Kidney (tissue), 22 donors: ENCODE measurements at places on chromosomes 13 and 19. TPM values are rescaled to one million over a fixed set of nuclear protein-coding genes. Genes with fewer than 3 reads are reported as not detected.
A peak's percentile ranks its signal among the peaks of the same experiment; 100 is the strongest.

GRCh38 chr13:90956031-90956430, 391.5 kb upstream of the MIR17HG start:
- peak; percentile 4 for DNase-seq
- H3K36me3 ChIP-seq = no peaks in the 10 kb centered on the region
- H3K4me1 ChIP-seq = no peaks in the 10 kb centered on the region
- no peaks in the 10 kb centered on the region for H3K27me3 ChIP-seq
- no peak overlapping the region for H3K27ac ChIP-seq

DNA sequence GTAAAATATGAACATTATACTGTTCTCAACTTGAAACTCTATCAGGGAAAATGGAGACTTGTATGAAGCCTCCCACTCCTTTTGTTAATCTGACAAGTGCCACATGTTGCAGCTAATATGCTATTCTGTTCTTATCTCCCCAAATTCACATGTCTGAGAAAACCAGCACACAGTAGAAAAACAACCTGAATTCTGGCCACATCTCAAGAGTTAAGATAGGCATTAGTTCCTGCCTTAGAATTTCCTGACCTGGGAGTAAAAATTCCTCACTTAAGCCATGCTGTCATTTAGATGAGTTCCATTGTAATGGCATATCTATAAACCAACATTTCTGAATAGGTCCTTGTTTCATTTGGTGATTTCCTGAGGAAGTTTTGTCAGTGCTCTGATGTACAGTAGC, 1098.5 kb downstream of the EFNB2 start:
- H3K27me3 ChIP-seq = no peaks in the 10 kb centered on the region
- H3K36me3 ChIP-seq = no peaks in the 10 kb centered on the region
- no peak overlapping the region for H3K4me3 ChIP-seq
- DNase-seq = no peak
- no peaks in the 10 kb centered on the region for H3K4me1 ChIP-seq
- H3K27ac ChIP-seq = no peak overlapping the region

GRCh38 chr19:912181-913079, 589 bp downstream of the R3HDM4 start:
- no peak for DNase-seq
- peak overlapping the region; percentile 69 for H3K4me3 ChIP-seq
- H3K36me3 ChIP-seq = no peaks in the 10 kb centered on the region
- peaks cover 5% of the 10 kb centered on the region for H3K4me1 ChIP-seq

DNA sequence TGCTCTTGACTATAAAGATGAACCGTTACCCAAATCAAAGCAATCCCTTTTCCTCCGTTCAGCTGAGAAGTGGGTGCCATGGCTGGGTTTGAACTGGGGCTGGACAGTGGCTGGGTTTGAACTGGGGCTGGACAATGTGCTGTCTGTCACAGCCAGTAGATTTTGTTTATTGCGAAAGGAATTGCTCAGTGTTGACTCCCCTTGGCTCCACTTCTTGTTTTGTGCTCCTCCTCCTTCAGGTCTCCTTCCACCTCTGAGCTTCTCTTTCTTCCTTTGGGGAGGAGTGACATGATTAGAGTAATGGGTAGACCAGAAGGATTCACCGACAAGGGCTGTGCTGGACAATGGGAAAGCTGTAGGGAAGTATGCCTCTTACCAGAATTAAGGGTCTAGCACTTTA, 19.4 kb upstream of the MBNL2 start:
- no peaks in the 10 kb centered on the region for H3K36me3 ChIP-seq
- no peaks in the 10 kb centered on the region for H3K27me3 ChIP-seq
- DNase-seq = no peak
- H3K4me1 ChIP-seq = no peaks in the 10 kb centered on the region
- no peak overlapping the region for H3K4me3 ChIP-seq
- no peak overlapping the region for H3K27ac ChIP-seq

- no peak overlapping the region for H3K4me3 ChIP-seq
- no peak overlapping the region for H3K27ac ChIP-seq
- H3K36me3 ChIP-seq = no peaks in the 10 kb centered on the region
- peaks cover 8% of the 10 kb centered on the region for H3K4me1 ChIP-seq
- no peaks in the 10 kb centered on the region for H3K27me3 ChIP-seq
Observed at GRCh38 chr19:6062961-6063575, 47.2 kb downstream of the RFX2 start.

DNA sequence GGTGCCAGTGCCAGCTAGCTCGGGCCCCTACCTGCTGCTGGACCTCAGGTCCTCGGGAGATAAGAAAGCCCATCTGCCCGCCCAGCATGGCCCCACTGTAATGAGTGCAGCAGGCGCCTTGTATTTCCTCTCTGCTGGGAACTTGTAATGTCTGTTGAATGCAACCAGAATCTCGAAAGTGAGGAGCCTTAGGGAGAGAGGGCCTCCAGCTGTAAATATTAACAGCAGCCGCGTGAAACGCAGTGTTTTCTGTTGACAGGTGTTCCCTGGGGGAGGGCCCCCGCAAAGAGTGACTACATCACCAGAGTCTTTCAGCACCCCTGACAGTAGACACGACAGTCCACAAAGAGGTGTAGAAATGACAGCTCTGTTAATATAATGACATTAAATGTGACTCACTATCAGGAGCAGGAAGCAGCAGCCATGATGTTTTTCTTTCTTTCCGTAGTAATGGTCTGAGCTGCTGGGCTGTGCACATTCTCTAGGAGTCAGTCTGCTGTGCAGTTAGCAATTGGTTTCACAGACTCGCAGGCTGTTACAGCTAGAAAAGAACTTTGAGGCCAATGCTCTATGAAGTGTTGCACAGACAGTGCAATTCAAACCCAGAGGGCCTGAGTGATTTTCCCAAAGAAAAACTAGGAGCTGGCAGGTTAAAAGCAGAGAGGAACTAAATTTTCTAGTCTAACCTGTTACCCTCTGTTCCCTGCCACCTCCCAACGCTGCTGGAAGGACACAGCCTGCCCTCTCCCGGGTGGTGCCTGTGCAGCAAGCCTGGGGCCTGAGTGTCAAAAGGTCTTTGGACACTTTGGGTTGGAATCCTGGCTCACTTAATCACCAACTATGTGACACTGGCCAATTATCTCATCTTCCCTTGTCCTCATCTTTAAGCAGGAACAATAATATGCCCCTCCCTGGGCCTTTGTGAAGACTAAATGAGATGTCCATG, 58.6 kb upstream of the WASF3 start:
- no peak overlapping the region for H3K27ac ChIP-seq
- H3K4me3 ChIP-seq = no peak overlapping the region
- H3K27me3 ChIP-seq = no peaks in the 10 kb centered on the region
- DNase-seq = peak; percentile 38
- H3K36me3 ChIP-seq = no peaks in the 10 kb centered on the region

DNA sequence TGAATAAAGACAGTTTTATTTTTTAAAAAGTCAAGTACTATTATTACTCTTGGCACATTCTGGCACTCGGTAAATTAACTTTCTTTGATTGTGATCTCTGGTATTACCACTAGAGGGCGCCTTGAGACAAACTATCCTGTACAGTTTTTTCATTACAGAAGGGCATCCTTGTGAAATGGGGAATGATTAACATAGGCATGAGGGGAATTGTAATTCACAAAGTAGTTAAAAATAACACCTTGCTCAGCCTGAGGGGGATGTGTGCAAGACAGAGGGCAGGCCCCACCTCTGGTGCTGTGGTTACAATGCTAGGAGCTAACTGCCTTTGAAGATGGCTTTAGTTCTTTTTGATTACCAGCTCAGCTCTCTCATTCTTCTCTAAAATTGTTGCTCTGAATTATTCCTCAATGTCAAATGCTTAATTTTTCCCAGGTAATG, 24.2 kb upstream of the C1QTNF9B start:
- H3K4me3 ChIP-seq = no peak overlapping the region
- no peak overlapping the region for H3K27ac ChIP-seq
- H3K27me3 ChIP-seq = no peaks in the 10 kb centered on the region
- no peaks in the 10 kb centered on the region for H3K36me3 ChIP-seq

DNA sequence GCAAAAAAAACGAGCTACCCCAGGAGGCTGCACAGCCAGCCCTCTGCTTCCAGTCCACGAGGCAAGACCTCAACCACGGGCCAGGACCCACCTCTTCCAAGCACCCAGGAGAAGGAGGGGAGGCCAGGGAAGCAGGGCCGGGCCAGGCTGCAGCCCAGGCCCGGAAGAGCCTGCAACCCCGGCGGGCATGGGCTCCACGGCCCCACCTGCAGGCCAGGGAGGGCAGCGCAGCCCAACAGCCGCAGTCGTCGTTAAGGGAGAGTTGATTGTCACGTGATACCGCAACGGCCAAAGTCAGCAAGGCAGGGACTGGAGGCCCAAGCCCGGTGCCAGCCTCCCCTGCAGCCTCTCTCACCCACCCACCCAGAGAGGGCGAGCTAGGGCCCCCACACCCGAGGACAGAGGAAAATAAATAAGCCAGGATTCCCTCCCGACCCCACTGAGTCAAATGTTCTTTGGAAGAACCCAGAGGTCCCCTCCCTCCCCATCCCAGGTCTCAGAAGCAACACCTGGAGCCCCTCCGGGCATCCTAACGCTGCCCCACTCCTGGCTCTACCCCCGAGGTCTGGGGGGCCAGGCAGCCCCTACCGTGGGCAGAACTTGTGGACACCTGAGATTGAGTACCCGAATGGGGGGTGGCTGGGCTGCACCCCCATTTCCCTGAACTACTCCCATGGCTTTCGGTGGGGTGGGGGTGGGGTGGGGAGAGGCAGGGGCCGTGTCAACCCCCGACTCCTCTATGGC, 5.2 kb upstream of the REXO1 start:
- no peaks in the 10 kb centered on the region for H3K27me3 ChIP-seq
- peak; percentile 89 for DNase-seq
- H3K27ac ChIP-seq = no peak overlapping the region
- peaks cover 10% of the 10 kb centered on the region for H3K4me1 ChIP-seq
- no peak overlapping the region for H3K4me3 ChIP-seq

DNA sequence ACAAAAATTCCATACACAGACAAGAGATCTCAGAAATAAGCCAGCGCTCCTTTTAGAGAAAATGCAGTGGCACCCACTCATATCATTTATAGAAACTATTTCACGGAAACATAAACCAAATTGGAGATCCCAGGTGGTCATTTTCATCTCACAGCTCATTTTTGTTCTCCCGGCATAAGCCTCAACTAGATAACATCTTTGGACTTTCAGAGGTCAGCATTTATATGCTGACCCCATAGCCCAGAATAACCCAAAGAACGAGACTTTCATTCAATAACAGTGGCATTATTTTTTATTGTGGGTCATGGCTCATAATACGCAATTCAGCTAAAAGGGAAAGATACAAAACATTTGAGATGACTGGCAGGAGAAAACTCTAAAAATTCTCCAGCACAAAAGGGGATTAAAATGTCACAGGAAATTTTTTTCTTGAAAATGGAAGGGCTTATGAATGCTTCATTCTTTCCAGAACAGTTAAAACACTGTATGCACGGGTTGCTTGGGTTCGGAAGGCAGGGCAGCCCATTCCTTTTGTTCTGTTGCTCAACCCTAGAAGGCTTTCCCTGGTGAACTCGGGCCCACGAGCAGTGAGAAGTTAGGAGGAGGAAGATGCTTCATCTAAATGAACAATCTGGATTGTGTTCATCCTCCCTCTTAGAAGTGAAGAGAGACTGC, 24.0 kb downstream of the STARD13 start:
- DNase-seq = no peak
- H3K4me3 ChIP-seq = no peak overlapping the region
- H3K27ac ChIP-seq = no peak overlapping the region

- DNase-seq = no peak
- H3K4me3 ChIP-seq = peak within 1 kb of the TSS; percentile 74
- H3K27me3 ChIP-seq = no peaks in the 10 kb centered on the region
- no peaks in the 10 kb centered on the region for H3K36me3 ChIP-seq
- peaks cover 8% of the 10 kb centered on the region for H3K4me1 ChIP-seq
Observed at GRCh38 chr13:75635828-75636435, at the start of gene LMO7. LMO7 (plus strand) TSS chr13:75636330; CDS start chr13:75636658, 328 bp downstream.

- H3K36me3 ChIP-seq = no peaks in the 10 kb centered on the region
- H3K27ac ChIP-seq = no peak overlapping the region
- H3K4me1 ChIP-seq = no peaks in the 10 kb centered on the region
- no peak overlapping the region for H3K4me3 ChIP-seq
- H3K27me3 ChIP-seq = no peaks in the 10 kb centered on the region
Observed at GRCh38 chr13:93730780-93731179, 504.2 kb downstream of the GPC6 start.

DNA sequence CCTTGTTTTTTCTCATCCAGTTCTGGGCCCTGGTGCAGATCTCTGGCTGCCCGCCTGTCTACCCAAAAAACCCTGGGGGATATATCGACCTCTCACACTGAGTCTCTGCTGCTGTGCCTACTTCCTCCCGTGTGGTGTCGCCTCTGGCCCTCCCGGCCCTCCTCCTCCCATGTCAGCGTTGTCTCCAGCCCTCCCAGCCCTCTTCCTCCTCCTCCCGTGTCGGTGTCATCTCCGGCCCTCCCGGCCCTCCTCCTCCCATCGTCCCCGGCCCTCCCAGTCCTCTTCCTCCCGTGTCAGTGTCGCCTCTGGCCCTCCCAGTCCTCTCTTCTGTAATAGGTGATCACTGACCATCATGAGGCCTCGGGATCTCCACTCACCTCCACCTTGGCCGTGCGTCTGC, 81.8 kb downstream of the GPR12 start:
- no peaks in the 10 kb centered on the region for H3K4me1 ChIP-seq
- no peak overlapping the region for H3K4me3 ChIP-seq
- no peaks in the 10 kb centered on the region for H3K27me3 ChIP-seq
- DNase-seq = no peak

DNA sequence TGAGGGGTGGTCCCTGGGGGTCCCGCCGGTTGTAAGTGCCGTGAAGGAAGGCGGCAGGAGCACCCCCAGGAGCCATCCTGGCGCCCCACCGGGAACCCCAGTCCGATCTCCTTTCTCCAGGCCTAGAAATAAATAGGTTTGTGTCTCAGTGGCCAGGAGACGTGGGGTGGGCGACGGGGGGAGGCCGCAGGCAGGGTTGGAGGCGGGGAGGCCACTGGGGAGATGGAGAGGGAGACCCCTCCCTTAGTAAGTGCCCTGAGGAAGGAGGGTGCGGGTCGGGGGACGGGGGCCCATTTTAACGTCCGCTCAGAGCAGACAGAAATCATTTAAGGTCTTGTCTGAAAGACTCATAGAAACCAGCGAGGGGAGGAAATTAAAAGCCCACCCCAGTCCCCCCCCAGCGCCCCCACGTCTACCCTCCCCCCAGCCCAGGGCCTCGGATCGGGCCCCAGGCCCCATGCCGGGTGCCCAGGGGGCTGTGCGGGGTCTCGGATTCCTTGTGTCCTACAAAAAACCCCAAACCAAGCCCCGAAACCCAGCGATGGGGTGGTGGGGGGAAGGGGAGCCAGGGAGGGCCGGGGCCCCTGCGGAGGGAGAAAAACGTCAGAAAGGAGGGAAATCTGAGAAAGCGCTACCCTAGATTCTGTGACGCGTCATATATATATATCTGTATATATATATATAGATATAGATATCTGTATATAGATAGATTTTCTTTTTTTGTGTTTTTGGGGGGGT, 19.6 kb downstream of the ZBTB7A start:
- H3K27ac ChIP-seq = no peak overlapping the region
- DNase-seq = peak; percentile 35
- H3K4me3 ChIP-seq = no peak overlapping the region
- H3K27me3 ChIP-seq = no peaks in the 10 kb centered on the region
- H3K4me1 ChIP-seq = peaks cover 4% of the 10 kb centered on the region
- peaks cover 10% of the 10 kb centered on the region for H3K36me3 ChIP-seq

Gene PNMA8A
- total RNA-seq = 16.2 TPM

Gene BEST2
- total RNA-seq = not detected

Gene COG3
- 26.0 TPM for total RNA-seq

Gene FPR2
- 2.3 TPM for total RNA-seq

Gene IL12RB1
- 3.2 TPM for total RNA-seq

Gene LILRA1
- total RNA-seq = 2.2 TPM

Gene ADAT3
- 10.3 TPM for total RNA-seq
